CD4-positive, alpha-beta T cell treated with Interleukin-12 subunit alpha and Interleukin-12 subunit beta, for 1 hour (primary cell): ENCODE measurements at places on chromosomes 3 and 15.

GRCh38 chr15:36359286-36359685 lies 220.1 kb upstream of the CDIN1 start:
- DNase-seq: no peak

DNA sequence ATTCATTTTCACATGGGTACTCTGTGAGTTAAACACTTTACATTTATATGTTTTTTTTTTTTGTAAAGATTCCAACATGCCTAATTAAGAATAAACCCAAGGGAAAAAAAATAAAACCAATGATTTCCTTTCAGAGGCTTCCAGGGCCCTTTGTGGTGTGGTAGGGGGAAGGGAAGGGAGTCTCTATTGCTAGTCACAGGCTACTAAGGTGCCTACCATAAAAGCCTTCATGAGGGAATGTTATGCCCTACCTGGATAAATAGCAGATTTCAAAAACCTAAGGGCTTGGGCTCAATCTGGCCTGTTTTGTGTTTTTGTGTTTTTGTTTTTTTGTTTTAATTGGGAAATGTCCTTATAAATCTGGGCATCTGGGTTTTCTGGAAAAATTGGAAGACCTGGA lies 38.9 kb upstream of the SSR3 start:
- no peak for DNase-seq

- no peak for DNase-seq
These were observed 104.8 kb upstream of the WNT5A start for GRCh38 chr3:55591888-55592287.

DNA sequence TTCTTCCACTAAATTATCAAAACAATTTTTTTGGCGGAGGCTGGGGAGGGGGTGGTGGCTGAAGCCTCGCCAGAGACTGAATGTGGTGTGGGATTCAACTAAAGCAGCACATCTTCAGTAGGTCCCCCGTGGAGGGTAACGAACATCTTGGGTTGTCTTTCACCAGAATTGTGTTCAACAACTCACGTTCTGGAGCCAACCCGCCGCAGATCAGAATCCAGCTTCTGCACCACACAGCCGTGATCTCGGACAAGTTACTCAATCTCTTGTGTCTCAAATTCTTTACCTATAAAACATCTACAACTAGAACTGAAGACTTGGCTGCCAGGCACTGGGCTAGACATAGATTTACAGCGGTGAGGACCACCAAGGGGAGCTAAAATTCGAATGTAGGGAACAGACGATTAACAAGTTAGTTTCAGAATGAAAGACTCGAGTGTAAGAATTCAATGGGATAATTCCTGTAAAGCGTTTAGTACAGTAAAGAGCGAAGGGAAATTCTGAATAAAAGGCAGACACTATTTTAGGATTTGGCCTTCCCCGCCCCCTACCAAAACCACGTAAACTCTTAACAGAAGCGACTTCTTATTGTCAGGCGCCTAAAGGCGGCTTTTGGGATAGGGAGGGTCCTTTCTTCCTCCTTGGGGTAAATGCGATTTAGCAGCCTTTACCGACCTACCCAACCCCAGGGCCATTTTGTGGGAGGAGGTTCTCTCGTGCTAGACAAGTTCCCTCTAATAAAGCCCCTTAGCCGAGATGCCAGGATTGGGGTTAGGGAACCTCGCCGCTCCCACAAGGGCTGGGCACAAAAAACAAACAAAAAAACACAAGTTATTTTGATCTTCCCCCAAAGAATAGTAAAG lies 697 bp upstream of the RAB5A start:
- DNase-seq: no peak

- no peak for DNase-seq
These were observed 49.1 kb downstream of the NR1D2 start for GRCh38 chr3:23994244-23994569.

GRCh38 chr15:38308797-38309196 lies 56.2 kb downstream of the SPRED1 start:
- DNase-seq: no peak

DNA sequence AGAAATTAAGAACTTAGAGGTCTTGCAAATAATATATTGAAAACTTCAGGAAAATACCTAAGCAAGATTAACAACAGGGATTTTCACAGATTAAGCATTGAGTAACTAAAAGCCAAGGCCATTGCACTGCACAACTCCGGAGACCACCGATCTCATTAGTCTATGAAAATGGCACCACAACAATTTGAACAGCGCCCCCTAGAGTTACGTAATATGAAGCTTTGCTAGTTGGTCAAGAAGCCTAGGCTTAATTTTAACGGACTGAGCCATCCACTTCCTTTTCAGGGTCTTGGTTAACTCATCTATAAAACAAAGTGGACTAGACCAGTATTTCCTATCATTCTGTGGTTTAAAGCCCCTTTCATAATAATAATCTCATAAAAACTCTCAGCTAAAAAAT lies 24.8 kb downstream of the TMEM212 start:
- DNase-seq: no peak

GRCh38 chr15:68408971-68409370 lies 23.0 kb downstream of the ITGA11 start:
- DNase-seq: no peak

DNA sequence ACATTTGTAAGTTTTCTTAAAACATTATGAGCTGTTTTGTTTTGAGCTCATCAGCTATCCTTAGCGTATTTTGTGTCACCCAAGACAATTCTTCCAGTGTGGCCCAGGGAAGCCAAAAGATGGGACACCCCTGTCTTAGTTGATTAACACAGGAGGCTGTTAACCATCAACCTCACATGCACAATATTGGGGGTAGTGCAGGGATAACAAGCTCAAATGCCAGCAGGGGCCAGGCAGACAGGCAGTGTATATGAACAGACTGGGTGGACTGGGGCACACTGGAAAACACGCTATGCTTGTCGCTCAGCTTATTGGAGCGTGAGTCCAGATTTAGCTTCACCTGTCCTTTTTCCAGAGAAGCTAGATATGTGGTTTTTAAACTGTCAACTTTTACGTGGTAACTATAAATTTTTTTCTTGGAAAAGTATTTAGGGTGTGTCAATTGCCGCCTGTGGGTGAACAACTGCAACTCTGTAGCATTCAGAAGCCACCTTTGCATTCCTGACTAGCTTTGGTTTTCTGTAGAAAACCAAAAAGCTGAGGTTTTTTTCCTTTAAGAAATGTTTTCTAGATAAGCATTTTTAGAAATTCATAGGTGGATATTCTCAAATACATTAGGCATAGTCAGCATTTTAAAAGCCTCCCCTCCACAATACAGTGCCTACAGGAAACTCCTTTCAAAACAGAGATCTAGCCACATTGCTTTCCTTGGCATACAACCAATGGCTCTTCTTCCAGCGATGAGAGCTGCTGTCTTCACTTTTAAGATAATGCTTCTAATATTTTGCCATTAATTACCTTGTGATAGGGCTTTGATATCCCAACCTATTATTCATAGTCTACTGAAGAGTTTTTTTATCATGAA lies 14.6 kb downstream of the PSMD6 start:
- no peak for DNase-seq

DNA sequence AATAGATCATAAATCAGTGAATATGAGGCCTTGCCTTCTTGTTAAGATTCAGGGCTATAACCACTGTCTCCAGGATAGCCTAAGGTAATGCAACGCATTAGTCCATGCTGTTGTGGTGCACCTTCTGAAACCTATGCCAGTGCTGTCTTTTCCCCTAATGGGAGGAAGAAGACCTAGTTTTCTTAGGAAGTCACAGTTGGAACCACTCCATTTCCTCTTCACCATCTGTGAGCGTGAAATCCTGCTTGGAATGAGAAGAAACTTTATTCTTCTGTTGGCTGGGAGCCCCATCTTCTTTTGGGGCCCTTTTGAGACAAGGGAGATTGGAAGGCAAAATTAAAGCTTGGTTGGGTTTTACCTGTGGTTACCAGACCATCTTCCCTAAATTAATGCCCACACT lies 25.9 kb upstream of the SLC7A14 start:
- DNase-seq: no peak

- no peak for DNase-seq
These were observed 34.5 kb downstream of the ZFAND6 start for GRCh38 chr15:80093854-80094418.

DNA sequence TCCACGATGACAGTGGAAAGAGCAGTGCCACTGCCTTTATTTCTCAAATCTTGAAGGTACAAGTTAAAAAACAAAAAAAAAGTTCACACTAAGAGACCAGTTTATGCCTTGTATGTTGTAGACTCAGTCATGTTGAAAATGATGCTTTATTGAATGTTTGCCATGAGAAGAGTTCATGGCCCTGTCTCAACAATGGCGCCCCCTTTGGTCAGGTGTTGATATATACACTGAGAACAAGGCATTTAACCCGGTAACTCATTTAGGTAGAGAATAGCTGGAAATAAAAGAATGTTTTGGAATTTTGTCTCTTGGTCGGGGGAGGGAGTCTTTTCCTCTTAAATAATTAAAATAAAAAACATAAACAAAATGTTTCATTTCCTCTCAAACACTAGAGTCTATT lies 145.6 kb upstream of the SLC2A2 start:
- DNase-seq: peak; percentile 11

- no peak for DNase-seq
These were observed 170.4 kb downstream of the FHIT start for GRCh38 chr3:61080737-61081445.

- no peak for DNase-seq
These were observed 78.6 kb downstream of the MAGI1 start for GRCh38 chr3:65960087-65960486.

- no peak for DNase-seq
These were observed 74.3 kb upstream of the SCN5A start for GRCh38 chr3:38723569-38724391.
